ENCODE measurements at places on chromosomes 3 and 15.

DNA sequence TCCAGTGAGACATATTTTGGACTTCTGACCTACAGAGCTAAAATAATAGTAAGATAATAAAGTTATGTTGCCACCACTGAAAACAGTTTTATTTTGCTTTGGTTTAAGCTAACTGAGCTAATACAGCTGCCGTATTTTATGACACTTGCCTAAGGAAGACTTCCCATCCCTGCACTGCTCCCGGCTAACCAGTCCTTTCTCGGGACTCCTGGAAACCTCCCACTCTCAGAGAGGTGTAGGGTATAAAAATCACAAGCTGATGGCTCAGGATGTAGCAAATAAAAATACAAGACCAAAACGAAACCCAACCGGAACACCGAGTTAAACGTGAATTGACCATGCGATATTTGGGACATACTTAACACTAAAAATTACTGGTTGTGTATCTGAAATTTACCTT lies 448 bp upstream of the KBTBD12 start:
- DNase-seq, result no peak

DNA sequence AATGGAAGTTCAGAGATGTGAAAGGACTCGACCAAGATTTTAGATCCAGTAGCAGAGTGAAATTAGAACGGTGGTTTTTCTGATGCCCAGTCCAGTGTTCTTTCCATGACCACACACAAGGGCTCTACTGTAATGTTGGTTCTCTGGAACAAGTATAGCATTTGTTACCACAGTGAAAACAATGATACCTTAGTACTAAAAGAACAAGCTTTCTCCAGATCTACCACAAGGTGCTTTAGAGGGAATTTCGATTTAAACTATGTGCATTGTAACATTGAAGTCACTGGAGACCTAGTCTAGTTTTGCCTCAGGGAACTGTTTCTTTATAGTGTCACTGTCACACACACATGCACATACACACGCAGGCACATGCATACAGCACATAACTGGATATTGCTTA lies 12.8 kb upstream of the CCNL1 start:
- DNase-seq, result no peak

DNA sequence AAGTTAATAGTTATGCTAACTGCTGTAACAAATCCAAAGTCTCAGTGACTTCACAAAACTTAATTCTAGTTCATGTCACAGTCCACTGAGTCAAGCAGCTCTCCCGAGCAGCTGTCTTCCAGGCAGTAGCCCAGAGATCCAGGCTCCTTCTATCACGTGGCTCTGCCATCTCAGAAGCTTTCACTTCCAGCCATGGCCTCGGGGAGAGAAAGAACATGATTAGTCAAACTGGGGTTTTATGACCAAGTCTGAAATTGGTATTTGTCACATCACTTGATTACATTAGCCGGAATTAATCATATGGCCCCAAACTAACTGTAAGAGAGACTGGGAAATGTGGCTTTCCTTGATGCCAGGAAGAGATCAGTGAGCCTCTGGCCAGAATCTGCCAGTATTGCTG lies 70.2 kb upstream of the DGKG start:
- no peak for DNase-seq

- no peak for DNase-seq
These were observed 19.8 kb downstream of the GNB5 start for GRCh38 chr15:52171386-52171785.

- no peak for DNase-seq
These were observed 353.9 kb downstream of the PTPRG start for GRCh38 chr3:61915296-61915695.

DNA sequence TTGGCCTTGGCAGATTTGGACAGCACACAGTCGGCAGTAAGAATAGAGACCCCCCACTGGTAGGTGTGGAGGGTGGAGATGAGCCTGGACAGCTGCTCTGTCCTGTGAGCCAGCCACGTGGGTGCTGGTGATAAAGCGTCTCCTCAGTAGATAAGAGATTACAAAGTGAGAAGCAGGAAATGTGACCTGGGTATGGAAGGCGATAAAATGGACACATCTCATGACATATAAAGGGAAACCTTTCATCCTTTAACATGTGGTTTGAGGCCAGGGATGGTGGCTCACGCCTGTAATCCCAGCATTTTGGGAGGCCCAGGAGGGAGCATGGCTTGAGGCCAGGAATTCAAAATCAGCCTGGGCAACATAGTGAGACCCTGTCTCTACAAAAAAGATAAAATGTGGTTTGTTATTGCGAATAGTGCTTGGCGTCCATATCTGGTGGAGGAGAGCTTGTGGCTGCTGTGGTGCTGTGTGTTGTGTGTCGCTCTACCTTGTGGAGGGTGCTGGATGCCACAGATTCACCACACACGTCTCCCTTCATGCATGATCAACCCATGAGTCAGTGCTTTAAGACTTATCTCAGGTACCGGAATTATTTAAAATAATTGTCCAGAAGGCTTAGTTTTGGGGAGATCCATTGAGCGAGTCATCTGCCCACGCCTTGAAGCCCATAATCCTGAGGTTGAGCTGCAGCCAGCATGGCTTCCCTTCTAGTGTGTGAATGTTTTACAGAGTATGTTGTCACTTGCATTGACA lies 157.0 kb downstream of the GABRG3 start:
- DNase-seq, result no peak

GRCh38 chr15:86550075-86550474 lies 470.4 kb downstream of the AGBL1 start:
- DNase-seq, result no peak

Data from skin of body (tissue), 3 donors.